Peyer's patch (tissue), 4 donors: ENCODE measurements at places on chromosomes 12 and 14.

GRCh38 chr12:104710940-104711689 lies 247.0 kb downstream of the SLC41A2 start:
- DNase-seq = no peak
- no peak overlapping the region for H3K4me3 ChIP-seq
- peak overlapping the region; percentile 57 for H3K27ac ChIP-seq
- no peaks in the 10 kb centered on the region for H3K36me3 ChIP-seq
- no peaks in the 10 kb centered on the region for H3K27me3 ChIP-seq

DNA sequence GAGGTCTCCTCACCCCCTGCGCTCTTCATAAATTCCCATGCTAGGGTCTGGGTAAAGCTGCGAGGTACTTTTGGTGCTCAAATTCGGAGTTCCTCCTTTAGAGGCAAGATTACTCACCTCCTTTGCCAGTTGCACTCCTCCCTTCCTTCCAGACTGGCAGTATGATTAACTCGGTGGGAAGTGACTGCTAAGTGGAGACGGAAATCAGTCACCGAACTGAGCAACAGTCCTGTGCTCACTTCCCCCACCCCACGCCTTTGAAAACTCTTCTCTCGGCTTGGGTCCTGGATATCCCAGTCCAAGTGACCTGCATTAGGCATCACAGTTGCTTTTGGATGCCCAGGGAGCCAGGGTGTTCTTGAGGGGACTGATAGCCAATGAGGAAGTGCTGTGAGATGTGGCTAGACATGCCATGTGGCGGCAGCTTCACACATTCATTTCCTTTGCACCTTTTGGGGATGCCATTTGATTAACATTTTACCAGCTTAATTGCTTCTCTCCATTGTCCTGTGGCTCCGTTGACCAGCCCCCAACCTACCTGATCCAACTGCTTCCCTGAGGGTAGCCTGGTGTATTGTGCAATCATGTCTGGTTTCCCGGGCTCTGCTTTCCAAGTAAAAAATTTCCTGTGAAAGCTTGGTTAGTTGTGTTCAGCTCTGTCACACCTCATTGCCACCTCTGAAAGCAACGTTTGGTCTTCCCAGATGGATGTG lies 840 bp downstream of the PNP start:
- H3K36me3 ChIP-seq = peaks cover 27% of the 10 kb centered on the region
- peak overlapping the region; percentile 90 for H3K27ac ChIP-seq
- peak; percentile 71 for DNase-seq

DNA sequence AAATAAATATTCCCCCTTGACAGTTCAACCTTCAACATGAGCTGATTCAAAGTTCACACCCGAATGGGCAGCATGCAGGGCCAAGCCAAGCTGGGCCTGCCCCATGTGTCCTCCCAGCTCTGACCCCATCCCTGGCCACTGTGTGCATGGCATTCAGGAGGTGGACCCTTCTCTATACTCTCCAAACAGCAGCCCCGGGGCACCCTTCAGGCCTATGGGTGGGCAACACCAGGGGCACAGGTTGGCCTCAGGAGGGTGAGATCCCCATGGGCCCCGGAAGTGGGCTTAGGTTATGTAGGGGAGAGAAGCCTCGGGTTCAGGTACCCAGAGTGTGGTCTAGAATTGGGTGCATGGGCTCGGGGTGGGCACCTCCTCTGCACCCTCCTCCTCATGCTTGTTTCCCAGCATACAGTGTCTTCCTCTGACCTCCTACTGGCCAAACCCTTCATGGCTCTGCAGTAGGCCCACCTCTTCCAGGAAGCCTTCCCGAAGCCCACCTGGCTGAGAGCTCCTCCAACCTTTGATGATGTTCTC lies 31.5 kb upstream of the BCL7A start:
- H3K4me1 ChIP-seq = no peaks in the 10 kb centered on the region
- no peak overlapping the region for H3K4me3 ChIP-seq
- no peak for DNase-seq
- H3K27ac ChIP-seq = no peak overlapping the region

- H3K4me3 ChIP-seq = no peak overlapping the region
- no peak overlapping the region for H3K27ac ChIP-seq
- no peaks in the 10 kb centered on the region for H3K4me1 ChIP-seq
- H3K27me3 ChIP-seq = no peaks in the 10 kb centered on the region
- no peak for DNase-seq
Measured at GRCh38 chr14:44215660-44216059, 291.4 kb downstream of the FSCB start.
